RPMI7951 (cell line): ENCODE measurements at places on chromosomes 1 and 21. TPM values are rescaled to one million over a fixed set of nuclear protein-coding genes. Genes with fewer than 3 reads are reported as not detected.

The CNTN2 gene
- not detected in 2 replicates for total RNA-seq

The KRTAP27-1 gene
- not detected in 2 replicates for total RNA-seq

The SLAMF9 gene
- 0.60 and 0.88 TPM in 2 replicates for total RNA-seq

The DNAJC8 gene
- 108 and 132 TPM in 2 replicates for total RNA-seq

The RAVER2 gene
- total RNA-seq, result 2.4 and 2.5 TPM in 2 replicates

The TRIM45 gene
- total RNA-seq, result 3.3 and 3.6 TPM in 2 replicates

The SPATA21 gene
- not detected in 2 replicates for total RNA-seq

The PRKAA2 gene
- 0.84 and 0.88 TPM in 2 replicates for total RNA-seq

The LCE1C gene
- total RNA-seq, result not detected in 2 replicates

The CGN gene
- under 0.01 and 0.10 TPM in 2 replicates for total RNA-seq

GRCh38 chr21:44306936-44307704 is 7.3 kb downstream of the PFKL start:
- no peak for DNase-seq

DNA sequence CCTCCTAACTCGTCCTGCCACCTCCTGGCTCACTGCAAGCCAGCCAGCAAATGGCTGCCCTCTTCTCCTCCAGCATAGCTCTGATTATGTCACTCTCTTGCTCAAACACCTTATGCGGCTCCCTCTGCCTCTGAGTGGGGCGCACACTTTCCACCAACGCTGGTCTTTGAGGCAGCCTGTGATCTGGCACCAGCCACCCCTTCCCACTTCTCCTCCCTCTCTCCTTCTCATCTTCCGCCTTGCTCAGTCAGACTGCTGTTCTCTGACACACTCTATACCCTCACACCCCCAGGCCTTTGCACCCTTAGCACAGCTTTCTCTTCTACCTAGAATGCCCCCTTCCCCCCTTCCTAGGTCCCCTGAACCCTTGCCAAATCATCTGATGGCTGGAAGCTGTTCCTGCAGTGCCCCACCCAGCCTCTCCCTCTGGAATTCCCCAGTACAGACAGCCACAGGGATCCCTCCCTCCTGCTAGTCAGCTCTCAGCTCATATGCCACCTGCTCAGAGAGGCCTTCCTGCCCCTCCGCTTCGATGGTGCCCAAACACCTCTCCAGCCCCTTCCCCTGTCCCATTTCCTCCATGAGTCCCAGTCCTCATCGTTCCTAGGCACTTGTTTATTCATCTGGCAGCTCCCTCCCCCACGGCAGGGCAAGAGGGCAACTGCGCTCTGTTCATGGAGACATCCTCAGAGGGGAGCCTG is 21.7 kb upstream of the PEF1 start:
- peak; percentile 87 for DNase-seq

DNA sequence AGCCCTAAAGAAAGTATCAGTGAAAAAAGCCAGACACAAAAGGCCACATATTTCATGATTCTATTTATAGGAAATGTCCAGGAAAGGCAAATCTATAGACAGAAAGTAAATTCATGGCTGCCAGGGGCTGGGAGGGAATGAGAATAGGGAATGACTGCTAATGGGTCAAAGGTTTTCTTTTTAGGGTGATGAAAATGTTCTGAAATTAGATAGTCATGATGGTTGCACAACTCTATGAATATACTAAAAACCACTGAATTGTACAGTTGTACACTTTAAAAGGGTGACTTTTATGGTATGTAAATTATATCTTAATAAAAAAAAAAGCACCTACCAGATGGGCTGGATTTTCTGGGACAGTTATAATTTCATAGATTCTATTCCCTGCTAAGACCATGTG is 114.8 kb downstream of the CNIH3 start:
- no peak for DNase-seq

DNA sequence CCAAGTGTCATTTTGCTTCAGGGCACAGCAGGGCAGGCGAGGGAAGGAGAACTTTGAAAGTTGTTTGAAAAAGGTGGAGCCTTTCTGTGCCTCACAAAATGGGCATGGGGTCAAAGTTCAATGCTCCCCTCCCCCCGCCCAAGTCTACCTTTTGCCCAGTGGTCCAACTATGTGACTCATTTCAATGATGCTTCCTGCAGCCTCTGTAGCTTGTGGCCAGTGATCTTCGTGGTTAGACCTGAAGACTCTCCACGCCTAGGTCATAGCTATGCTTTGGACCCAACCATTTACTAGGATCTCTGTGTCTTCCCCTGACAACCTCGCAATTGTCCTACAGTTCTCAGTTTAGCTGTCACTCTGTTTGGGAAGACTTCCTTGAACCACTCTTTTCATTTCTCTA is 280.3 kb upstream of the GJB5 start:
- no peak for DNase-seq

DNA sequence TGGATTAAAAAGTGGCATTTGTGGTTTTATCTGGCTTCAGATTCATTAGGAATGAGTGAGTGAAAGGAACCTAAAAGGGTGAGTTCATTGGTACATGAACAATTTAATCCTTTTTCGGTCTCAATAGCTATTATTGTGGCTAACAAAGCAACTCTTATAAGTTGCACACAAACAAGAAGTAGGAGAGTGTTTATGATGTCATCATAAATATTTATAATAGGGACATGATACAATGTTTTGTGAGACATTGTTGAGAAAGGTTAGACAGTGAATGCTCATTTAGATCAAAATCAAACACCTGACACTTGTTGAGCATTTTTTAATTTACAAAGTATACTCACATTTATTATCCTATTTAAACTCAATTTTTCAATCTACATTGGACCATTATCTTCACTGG is 363.4 kb downstream of the PDE4B start:
- no peak for DNase-seq

- peak; percentile 95 for DNase-seq
Measured at GRCh38 chr1:8858112-8858668, 20.3 kb downstream of the ENO1 start.

- no peak for DNase-seq
Measured at GRCh38 chr1:61109158-61109557, 26.8 kb downstream of the NFIA start.

DNA sequence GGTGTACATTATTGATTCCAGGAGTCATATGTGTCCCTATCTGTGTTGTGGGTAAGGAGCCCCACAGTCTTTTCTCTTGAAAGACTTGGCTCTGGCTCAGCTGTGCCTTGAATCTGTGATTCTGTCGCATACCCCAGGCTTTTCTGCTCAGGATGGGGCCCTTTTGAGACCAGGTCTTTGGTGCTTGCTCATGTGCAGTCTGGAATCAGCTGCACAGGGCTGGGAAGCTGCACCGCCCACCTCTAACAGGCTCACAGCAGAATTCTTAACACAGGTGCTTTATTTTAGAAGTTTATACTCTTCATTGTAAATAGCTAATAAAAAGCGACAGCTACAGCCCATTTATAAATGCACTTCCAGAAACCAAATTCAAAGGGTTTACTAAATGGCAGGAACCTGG is 61.3 kb downstream of the ST6GALNAC3 start:
- no peak for DNase-seq

GRCh38 chr1:32508761-32509160 is 30.5 kb upstream of the ZBTB8A start:
- peak; percentile 47 for DNase-seq

DNA sequence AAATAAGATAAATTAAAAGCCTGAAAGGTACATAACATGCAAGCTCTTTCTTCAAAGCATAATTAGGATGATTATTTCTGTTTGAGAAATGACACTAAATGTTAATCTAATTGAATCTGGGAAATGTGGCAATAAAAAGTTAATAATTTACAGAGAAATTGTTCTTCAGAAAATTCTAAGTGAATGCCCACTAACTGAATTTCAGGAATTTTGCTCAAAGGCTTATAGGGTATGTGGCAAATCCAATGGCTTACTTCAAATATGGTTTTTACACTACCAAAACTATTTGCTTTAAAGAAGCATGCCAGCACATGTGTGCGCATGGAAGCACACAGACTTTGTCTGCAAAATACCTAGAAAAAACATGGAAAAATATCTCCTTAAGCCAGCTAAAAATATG is 186.6 kb upstream of the FOXD3 start:
- DNase-seq, result no peak

DNA sequence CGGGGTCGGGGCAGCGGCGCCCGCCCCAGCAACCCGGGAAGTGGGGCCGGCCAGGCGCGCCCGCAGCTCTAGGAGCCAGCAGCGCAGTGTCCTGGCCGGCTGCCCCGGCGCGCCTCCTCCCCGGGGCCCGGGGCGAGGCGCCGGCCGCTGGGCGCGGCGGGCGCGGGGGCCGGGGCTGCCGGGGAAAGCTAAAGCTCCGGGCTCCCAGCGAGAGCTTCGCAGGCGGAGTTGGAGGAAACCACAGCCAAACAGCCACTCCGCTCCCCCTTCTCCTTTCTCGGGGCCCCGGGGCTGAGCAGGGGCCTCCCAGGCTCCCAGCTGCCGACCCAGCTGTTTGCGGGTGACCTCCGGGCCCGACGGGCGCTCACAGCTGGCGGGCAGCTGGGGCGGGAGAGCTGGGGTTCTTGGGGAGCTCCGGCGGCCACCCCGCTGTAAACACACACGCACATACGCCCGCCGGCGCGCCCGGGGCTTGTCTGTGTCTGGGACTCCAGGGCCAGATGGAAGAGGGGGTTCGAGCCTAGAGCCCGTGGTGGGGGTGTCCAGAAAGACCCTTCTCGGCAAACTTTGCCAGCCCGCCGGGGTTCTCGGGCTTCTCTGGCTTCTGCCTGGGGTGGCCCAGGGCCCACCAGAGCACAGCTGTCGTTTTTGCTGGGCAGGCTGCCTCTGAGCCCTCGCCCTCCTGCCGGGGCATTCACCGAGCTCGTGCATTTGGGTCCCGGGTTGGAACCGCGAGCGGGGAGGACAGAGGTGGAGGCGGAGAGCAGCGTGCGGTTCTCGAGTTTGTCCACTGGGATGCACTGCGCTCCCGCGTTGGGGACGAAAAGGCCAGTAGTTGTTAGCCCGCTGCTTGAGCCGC is 1.5 kb downstream of the AJAP1 start:
- peak; percentile 80 for DNase-seq

DNA sequence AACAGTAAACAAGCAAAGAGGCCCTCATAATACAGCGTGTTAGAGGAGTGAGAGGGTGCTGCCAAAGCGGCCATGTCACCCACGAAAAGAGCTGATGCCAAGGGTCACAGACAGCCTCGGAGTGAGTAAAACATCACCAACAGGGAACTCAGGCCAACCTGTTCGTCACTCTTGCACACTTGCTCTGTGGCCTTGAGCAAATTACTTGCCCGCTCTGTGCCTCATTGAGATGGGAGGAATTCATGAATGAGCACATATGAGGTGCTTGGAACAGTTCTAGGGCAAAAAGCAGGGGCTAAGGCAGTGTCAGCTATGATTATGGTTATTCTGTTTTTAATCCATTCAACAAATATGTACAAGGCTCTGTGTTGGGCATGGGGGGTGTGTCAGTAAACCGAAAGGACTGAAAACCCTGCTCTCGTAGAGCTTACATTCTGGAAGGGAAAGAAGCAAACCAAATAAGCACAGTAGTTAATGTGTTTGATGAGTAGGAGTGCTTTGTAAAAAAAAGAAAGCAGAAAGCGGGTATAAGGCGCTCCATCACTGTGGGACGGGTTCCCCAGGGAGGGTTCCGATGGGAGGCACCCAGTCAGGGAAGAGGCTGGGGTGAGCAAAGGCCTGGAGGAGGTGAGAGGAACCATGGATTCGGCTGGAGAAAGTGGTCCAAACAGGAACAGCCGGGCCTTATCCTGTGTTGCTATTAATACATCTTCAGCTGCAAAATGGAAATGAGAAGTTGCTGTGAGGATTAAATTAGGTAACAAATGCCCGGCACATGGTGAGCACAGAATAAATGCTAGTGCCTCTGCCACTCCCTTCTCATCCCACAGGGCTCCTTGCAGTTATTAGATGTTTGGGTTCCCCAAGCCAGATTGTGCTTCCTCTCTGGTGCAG is 39.5 kb upstream of the RD3 start:
- DNase-seq, result no peak

DNA sequence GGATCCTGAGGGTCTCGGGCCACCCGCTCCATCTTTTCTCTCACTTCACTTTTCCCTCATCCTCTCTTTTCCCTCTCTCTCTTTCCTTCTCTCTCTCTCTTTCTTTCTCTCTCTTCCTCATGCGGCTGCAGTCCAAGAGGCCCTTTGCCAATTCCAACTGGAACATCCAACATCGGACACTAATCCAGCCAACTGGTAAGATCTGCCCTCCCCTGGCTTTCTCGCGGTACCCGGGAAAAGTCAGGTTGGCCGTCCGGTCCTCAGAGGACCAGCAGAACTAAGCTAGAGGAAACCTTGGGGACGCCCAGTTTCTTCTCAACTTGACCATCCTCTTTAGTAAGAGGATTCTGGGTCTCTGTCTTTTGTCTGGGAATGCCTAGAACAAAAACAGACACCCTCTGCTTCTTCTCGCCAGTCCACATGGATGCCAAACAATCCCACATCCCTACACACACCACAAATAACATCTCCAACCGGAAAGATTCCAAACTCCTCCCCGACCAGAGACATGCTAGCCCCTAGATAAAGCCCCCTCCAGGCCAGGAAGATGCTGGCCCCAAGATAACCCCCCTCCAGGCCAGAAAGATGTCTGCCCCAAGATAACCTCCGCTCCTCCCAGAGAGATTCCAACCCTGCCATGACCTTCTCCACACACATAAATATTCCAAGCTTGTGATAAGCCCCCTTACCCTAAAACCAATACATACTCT is 3.2 kb upstream of the SETD4 start:
- DNase-seq, result no peak

- no peak for DNase-seq
Measured at GRCh38 chr1:155944444-155944799, 3.0 kb downstream of the RXFP4 start.

DNA sequence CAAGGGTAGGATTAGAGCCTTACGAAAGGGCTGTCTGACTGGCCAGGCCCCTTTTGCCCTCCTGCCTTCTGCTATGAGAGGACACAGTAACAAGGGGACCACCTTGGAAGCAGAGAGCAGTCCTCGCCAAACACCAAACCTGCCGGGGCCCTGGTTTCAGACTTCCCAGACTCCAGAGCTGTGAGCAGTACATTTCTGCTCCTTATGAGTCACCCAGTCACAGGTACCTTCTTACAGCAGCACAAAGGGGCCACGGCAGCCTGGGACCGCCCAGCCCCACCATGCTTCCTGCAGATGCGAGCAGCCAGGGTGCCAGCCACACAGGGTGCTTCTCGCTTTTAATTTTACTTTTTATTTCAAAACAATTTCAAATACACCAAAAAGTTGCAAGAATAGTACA is 17.2 kb upstream of the POFUT2 start:
- DNase-seq, result no peak

DNA sequence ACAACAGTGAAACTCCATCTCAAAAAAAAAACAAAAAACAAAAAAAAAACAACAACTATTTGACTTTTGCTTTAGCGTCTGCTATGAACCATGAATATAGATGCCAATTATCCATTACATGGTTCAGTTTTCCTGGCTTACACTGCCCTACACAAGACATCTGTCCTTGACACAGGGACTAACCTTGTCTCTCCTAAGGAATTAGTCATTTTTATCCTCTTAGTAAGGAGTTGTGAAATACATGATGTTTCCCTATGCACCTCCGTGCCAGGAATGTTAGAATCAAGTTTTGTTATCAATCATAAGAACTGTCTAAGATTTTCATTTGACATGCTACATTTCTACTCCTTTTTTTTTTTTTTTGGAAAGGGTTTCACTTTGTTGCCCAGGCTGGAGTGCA is 241.8 kb downstream of the KIF26B start:
- DNase-seq, result peak; percentile 35
